ENCODE measurements at places on chromosomes 12 and 14.

GRCh38 chr12:32891956-32892355, 4.6 kb downstream of the PKP2 start:
- DNase-seq, result no peak

DNA sequence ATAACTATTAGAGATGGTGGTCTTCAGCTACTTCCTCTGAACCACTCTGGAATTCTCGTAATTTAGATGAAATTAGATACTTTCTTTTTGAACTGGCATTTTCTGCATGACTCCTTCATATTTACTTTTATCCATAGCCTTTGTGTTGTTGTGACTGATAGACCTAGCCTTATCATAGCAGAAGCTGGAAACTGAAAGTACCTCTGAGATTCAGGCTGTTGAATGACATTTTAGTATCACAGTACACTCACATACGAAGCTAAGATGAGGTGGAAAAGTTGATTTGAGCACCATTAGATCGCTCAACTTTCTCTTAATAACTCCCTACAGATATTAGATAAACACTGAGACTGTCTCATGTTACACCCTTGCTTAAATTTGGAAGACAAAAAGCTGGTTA, 525.1 kb upstream of the FBXO33 start:
- no peak for DNase-seq

DNA sequence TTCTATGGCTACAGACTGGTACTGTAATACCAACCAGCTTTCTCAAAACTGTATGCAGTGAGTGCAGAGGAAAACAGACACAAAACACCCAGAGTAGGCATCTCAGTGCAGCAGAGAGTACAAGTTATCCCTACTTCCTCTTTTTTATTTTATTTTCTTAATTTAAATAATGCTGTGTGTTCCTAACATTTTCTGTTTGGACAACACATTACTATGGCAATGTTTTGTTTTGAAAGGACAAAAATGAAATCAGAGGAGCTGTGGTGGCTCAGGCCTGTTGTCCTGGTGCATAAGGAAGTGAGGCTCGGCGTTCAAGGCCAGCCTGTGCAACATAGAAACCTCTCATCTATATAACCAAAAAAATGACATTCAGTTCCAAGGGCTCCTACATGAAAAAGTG, 33.7 kb upstream of the SELPLG start:
- no peak for DNase-seq

DNA sequence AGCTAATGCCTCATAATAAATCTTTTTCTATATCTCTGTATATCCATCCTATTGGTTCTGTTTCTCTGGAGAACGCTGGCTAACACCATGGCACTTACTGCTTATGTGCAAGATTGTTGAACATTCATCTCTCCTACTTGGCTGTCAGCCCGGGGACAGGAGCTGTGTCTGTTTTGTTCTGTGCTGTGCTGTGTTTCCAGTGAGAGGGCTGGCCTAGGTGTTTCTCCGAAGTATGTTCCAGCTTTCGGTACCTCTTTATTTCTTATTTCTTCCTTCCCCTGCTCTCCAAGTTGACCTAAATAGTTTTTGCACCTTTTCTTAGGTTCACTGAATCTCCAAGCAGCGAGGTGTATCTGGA, 18.8 kb upstream of the NR4A1 start:
- no peak for DNase-seq

DNA sequence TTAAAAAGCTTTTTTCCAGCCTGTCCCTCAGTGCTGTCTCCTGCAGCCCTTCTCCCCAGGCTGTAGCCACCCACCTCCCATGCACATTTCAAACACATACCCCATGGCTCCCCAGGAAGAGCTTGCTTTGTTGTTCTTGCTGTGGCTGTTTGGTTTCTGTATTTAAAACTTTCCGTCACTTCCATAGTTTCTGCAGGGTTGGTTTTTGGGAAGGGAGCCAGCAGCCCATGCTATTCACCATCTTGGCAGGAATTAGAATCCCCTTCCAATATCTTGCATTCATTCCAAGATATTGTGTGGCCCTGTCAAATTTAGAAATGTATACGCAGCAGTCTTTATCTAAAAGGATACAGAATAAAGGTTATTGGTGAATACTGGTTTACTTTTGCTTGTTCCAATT, 29.6 kb downstream of the CFAP251 start:
- DNase-seq, result no peak

GRCh38 chr14:73896521-73896920, 9.9 kb downstream of the ZNF410 start:
- no peak for DNase-seq

- DNase-seq, result no peak
Measured at GRCh38 chr12:4068981-4069669, 195.9 kb upstream of the PARP11 start.

- peak; percentile 32 for DNase-seq
Measured at GRCh38 chr12:89873745-89874144, 165.1 kb upstream of the ATP2B1 start.

DNA sequence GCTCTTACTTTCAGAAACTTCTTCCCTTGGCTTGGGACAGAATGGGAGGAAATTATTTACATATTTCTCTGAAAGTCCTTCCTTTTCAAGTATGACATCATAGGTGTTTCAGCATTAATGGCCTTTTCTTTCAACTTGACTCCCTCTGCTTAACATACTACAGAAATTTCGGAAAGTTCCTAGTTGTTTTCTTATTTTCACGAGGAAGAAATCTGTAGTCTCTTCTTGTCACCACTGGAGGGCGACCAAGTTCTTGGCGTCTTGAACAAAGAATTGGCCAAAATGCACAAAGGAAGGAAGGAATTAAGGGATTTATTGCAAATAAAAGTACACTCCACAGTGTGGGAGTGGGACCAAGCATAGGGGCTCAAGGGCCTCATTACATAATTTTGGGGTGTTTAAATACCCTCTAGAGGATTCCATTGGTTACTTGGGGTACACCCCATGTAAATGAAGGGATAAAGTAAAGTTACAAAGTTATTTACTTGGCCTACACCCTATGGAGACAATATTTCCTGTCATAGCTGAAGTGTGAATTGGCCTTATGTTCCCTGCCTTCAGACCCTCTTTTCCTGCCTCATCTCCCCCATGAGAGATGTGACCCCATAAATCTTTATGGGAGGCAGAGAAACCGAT, 70.4 kb downstream of the RPL10L start:
- peak; percentile 60 for DNase-seq

- peak; percentile 90 for DNase-seq
Measured at GRCh38 chr14:102196039-102196901, 56.6 kb downstream of the WDR20 start.

DNA sequence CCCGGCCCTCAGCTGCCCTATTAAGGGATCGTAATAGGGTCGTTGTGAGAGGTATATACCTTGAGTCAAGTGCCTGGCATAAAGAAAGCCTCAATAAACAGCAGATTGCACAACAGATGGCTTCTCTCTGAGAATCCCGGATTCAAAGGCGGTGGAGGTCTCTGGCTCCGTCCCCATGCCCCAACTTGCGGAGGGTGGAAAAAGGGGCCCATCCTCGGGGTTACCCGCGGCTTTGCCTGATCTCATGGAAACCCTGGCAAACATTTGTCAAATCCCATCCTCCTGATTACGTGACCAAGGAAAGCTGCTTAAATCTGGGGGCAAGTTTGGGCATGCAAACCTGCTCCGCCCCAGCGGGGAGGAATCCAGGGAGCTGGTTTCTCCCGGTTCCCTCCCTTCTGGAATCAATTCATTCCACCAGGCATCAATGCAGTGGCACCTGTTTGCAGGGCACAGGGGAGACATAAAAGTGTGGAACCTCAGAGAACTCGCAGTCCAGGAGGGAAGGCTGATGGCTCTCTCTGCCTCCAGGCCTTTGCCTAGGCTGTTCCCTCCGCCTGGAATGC, 12.3 kb downstream of the TRPV4 start:
- peak; percentile 100 for DNase-seq

DNA sequence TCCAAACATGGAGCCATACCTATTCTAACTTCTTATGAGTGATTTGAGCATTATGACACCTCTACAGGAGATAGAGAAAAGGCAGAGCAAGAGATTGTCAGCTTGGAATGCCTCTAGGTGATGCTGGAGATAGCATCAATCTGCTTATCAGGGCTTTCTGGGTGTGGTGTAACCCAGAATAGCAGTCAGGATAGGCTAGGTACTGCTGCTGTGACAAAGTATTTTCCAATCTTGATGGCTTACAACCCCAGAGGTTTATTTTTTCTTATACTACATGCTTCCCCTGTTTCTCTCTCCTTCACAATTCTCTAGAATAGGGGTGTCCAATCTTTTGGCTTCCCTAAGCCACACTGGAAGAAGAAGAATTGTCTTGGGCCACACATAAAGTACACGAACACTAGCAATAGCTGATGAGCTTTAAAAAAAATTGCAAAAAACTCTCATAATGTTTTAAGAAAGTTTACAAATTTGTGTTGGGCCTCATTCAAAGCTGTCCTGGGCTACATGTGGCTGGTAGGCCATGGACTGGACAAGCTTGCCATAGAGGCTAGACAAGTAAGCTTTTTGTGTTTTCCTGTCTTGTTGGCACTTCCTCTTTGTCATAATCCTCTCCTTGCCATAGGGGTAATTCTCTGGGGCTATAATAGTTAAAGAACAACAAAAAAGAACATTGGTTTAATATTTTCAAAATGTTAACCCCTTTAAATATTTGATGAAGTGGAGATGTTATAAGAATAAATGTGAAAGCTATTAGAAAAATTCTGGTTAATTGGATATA, 123.9 kb upstream of the PMCH start:
- no peak for DNase-seq

DNA sequence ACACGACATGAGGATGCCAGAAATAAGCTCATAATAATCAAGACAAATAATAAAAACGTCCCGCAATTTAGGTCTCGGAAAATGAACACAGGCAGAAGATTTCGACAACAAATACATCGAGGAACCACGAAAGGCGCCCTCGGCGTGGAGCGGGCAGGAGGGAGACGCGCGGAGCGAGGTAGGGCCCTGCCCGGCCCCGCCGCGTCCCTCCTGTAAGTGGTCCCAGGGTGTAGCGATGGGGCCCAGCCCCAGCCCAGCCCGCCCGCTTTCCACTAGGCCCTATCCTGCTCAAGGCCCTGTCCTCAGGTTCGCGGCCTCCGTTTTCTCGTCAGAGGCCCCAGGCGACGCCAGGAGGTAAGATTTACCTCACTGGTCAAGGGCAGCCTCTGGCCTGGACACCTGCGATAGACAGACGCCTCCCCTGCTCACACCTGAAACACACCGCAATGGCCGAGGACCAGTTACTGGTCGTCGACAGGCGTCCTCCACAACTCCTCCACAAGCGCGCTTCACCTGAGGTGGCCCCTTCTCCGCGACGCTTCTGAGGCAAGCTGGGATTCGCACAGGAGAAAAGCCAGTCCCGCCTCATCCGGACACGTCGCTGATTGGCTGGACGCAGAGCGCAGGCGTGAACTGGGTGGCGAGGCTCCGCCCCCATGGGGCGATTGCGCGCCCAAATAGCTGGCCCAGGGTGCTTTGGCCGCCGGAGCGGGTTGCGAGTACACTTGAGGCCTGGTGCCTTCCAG, at the start of gene SYCP3:
Gene SYCP3, minus strand, starts transcription at position 543 of the 746 bp plus-strand sequence. CDS start 1,527 bp downstream, outside the sequence.
- no peak for DNase-seq

DNA sequence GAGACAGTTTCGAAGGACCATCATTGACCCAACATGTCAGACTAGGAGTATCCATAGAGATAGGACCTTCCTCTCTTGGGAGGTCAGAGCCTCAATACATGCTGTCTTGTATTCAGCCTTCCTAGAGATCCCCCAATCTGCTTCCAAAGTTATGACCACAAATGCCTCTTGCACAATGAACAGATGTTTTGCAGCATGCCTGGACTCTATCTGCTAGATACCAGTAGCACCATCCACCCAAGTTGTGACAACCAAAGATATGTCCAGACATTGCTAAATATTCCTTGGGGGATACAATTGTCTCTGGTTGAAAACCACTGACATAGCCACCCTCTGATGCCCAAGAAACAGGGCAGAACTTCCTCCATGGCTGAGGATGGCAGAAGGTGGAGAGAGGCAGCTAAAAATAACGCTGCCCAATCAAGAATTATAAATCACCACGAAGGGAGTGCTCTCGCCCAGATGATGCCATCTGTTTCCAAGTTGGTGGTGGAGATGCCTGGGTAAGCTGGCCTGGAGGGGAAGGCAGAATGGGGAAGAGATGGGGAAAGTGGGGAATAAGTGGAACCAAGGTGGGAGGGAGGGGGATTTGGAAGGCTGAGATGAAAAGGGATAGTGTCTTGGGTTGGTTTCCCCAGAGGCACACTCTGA, 42.9 kb upstream of the NOS1 start:
- DNase-seq, result no peak

- DNase-seq, result peak; percentile 4
Measured at GRCh38 chr12:30026621-30027234, 243.0 kb upstream of the TMTC1 start.

GRCh38 chr12:88432531-88433490, 147.5 kb downstream of the KITLG start:
- no peak for DNase-seq

- DNase-seq, result peak; percentile 29
Measured at GRCh38 chr14:99602788-99603415, 1.1 kb downstream of the CCDC85C start.

DNA sequence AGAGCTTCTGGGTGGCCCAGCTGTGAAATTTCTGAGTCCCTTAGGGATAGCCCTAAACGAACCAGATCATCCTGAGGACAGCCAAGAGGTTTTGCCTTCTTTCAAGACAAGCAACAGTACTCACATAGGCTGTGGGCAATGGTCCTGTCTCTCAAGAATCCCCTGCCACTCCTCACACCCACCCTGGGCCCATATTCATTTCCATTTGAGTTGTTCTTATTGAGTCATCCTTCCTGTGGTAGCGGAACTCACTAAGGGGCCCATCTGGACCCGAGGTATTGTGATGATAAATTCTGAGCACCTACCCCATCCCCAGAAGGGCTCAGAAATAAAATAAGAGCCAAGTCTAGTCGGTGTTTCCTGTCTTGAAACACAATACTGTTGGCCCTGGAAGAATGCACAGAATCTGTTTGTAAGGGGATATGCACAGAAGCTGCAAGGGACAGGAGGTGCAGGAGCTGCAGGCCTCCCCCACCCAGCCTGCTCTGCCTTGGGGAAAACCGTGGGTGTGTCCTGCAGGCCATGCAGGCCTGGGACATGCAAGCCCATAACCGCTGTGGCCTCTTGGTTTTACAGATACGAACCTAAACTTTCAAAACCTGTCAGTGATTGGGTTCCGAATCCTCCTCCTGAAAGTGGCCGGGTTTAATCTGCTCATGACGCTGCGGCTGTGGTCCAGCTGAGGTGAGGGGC, 38.9 kb downstream of the DAD1 start:
- DNase-seq, result no peak

DNA sequence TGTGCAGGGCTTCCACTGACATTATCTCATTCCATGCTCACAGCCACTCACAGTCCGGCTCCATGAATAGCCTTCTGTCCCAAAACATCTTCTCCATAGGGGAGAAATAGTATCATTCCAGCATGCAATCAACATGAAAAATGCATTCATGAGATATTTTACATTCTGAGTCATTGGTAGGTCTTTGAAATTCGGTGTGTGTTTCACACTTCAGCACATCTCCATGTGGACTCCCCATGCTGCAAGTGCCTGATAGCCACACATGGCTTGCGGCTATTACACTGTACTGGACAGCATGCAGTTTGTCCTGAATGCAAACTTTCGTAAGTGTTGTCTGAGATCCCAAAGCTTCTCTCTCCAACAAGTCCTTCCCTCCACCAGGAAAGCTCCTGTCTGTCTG, 449.3 kb downstream of the MED13L start:
- no peak for DNase-seq

GRCh38 chr12:62133440-62133839, 126.8 kb upstream of the USP15 start:
- DNase-seq, result no peak
